GM04503 (cell line): ENCODE measurements at places on chromosomes 6 and 20.

DNA sequence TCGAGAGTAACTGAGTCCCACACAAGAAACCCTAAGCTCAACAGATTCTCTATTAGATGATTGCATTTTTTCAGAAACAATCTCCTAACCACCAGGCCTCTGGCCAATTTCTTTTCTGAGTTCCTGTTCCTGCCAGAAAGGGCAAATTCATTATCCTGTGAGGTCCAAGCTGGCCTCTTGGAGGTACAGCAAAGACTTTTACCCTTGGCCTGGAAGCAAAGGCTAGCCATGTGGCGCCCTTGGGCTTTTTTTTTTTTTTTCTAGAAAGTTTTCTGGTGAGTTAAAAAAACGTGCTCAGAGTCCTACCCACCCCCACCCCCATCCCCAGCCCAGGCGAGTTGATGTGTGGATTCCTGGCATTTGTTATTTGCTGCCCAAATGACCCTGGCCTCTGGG lies 59.0 kb upstream of the EEF1A1 start:
- DNase-seq = peak; percentile 94

DNA sequence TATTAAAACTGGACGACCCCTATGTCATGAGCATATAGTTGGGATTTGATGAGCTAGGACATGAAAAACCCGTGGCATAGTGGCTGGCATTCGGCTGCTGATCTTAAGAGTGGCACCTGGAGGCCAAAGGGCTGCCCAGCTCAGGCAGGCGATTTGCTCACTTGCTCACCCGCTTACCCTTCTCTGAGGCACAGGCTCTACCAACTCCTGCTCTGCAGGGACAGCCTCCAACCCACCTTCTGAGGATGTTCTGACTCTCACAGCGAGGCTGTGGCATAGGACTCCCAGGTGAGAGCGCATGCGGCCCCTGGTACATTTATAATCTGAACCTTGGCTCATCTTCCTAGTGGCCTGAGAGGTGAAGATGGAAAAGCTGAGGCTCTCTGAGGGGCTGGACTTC lies 995 bp downstream of the RSPO4 start:
- DNase-seq = no peak

DNA sequence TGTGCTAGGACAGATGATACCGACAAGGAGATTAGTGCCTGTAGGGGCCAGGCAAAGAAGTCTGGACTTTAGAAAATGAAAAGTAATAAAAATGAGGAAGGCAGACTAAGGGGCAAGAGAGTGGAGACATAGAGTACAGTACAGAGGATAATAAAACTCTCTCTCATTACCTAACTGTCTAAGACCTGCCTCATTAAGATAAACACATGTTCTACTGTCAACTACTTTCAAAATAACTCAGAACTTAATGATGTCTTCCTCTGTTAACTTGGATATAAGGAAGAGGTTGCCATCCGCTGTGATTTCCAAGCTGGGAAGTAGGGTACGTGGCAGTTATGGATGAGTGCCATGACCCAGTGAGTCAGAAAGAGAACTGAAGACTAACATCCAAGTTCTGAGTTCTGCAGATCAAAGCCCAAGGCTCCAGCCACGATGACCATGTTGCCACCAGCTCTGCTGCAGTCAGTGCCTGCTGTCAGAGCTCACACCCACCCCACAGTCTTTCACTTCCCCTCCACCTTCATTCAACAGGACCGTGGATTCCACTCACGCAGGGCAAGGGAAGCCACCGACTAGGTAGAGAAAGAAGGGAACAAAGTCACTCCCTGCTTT lies 81.8 kb downstream of the KIF16B start:
- DNase-seq = no peak

GRCh38 chr20:24892522-24892921 lies 56.5 kb upstream of the CST7 start:
- DNase-seq = no peak

GRCh38 chr6:158813032-158813431 lies 6.1 kb downstream of the EZR start:
- DNase-seq = no peak

- no peak for DNase-seq
Observed at GRCh38 chr20:45470262-45470931, 844 bp downstream of the WFDC2 start.

DNA sequence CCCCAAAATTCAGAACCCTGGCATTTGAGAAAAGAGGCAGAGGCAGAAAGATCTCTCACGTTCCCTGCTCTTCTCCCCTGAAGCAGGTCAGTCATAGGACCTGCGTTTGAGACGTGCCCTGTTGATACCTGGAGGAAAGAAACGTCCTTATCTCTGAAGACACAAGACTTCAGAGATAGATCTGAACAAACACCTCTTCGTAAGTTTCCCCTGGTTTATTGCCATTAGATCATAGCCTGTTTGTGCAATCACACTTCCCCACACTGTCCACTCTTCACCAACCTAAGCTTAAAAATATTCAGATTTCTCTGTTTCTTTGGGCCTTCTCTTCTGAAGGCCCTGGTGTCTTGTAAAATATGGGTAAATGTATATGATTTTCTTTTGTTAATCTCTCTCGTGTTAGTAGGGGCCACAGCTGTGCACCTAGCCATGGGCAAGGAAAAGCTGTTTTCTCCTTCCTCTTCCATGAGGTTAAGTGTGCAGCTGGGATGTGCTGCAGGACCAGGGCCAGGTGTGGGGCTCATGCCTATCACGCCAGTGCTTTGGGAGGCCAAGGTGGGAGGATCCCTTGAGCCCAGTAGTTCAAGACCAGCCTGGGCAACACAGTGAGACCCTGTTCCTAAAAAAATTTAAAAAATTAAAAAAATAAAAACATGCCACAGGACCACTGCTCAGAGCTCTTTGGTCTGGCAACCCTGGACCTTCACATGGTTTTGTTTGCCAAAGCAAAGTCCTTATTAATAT lies 4.7 kb upstream of the SLC22A2 start:
- no peak for DNase-seq

DNA sequence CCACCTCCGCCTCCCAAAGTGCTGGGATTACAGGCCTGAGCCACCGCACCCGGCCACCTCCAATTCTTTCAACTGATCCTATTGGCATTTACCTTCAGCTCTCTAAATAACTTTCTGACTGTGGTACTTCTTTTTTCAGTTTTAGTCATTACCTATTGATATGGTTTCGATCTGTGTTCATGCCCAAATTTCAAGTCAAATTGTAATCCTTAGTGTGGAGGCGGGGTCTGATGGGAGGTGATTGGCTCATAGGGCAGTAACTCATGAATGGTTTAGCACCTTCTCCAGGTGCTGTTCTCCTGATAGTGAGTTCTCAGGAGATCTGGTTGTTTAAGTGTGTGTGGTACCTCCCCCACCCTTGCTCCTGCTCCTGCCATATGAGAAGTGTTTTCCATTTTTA lies 140.9 kb downstream of the LPA start:
- DNase-seq = no peak

DNA sequence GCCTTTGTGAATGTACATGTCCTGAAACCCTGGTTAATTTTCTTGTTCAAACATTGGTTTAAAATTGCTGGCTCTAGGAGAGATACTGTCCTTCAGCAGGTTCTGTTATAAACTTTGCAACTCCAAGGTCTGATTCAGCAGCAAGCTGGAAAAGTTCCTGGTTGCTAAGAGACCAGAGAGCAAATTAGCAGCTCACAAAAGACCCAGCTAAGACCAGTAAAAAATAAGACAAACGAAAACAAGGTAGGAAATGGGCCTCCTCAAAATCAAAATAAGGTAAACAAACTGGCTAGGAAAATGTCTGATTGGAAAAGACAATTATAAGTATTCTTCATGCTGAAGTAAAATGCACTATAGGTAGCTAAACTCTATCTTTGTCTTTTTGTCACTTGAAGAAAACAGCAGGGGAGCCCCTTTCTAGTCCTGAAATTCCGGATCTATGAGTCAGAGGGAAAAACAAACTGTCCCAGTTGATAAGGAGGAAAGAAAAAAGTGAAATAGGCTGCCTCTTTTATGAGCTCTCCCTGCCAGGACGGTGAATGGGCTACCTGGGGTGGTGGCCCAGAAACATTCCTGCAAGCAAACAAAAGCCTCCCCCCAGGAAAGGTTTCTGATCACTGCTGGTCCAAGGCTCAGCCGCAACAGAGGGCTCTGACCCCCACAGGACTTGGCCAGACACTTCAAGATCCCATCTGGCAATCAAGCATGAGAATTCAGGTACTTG lies 41.6 kb downstream of the UNC5CL start:
- DNase-seq = peak; percentile 44

DNA sequence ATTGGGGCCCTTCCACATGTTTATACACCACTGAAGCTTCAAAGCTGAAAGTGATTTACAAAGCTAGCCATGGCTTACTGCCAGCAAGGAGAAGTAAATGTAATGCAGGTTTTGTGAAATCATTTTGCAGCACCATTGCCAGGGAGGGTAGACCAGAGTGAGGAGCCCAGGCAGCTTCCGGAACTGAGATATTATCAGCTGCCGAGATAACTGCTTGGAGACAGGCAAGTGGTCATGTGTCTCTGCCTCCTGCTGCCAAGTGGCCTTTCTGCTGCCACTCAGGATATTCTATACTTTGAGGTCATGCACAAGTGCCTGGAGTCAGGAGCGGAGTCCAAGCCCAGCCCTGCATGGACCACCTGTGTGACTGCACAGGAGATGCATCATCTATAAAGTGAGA lies 160.2 kb downstream of the SYNDIG1 start:
- DNase-seq = no peak

DNA sequence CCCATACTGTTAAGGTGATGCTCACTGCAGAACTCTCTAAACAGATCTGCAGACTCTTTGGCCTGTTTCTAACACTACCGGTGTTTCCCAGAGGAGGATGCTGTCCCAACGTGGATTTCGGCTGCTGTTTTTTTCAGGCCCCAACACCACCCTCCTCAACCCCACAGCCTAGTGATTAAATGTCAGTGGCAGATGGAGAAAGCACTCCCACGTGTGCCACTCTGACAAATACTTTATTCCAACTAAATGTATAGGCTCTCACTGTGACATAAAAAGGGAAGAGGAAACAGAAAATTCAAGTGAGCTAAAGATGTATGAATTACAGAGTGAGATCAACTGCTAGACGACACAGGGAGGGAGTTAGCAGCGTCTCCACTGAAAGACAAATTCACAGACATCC lies 3.6 kb downstream of the TBC1D20 start:
- DNase-seq = no peak

DNA sequence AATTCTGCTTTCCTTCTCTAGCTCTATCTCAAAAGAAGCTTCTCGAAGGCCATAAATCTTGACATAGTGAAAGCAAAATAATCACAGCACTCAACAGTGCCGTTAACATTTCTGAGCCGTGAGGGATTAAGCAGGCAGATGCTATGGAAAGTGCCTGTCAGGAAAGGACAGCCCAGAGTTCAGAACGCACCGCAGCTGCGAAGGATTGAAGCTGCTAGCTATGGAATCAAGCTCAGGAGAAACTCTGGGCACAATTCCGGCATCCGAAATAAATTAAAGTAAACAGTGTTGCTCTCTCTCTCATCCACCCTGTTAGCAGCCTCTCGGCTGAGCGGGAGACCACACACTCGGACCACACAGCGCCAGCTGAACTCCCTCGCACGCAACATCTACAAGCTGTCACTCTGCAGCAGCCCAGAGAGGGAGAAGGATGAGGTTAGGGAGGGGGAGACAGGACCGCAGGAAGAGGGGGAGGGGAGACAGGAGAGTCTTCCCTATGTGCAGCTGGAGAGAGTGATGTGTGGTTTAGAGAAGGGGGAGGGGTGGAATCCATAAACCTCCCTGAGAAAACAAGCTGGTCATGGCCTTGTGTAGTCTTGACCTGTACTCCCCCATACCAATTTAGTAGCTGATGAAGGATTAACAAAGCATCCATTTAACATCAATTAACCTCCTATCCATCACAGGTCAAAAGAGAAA lies 9.0 kb downstream of the EXOC2 start:
- DNase-seq = no peak

- DNase-seq = no peak
Observed at GRCh38 chr6:144339859-144340452, 54.8 kb downstream of the UTRN start.

DNA sequence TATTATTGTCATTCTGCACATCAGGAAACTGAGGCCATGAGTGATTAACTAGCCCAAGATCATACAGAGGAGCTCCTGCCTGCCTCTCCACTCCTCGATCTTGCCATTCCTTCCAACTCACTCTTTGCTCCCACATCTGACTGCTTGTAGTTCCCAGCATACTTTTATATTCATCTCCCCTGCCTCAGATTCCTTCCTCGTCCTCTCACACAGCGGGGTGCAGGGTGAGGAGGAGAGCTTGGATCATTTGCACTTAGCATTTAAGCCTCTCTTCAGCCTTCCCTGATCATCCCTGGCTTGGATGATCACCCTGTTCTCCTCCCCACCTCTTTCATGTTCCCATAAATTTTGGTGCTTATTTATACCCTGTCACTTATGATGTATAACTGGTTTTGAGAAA lies 515.1 kb upstream of the SOX4 start:
- DNase-seq = no peak

GRCh38 chr20:25018841-25019240 lies 26.3 kb upstream of the APMAP start:
- no peak for DNase-seq

- DNase-seq = no peak
Observed at GRCh38 chr20:36815454-36816091, 42.0 kb upstream of the DSN1 start.

GRCh38 chr6:31473780-31474761 lies 23.9 kb upstream of the MICB start:
- no peak for DNase-seq

DNA sequence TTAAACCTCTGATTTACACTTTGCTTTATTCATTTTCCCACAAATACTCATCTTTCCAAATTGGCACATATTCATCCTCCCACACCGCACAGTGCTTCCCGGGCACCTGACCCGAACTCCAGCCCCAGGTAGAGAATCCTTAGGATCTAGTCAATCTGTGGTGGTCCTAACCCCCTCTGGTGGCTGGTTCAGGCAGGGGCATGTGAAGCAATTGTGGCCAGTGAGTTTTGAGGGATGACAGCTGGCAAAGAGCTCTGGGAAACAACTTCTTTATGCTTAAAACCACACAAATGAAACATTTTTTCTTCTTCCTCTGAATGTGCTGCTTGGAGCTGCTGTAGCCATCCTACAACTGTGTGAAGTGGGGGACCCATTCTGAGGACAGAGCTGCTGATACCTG lies 54.7 kb downstream of the ELOVL5 start:
- DNase-seq = no peak

DNA sequence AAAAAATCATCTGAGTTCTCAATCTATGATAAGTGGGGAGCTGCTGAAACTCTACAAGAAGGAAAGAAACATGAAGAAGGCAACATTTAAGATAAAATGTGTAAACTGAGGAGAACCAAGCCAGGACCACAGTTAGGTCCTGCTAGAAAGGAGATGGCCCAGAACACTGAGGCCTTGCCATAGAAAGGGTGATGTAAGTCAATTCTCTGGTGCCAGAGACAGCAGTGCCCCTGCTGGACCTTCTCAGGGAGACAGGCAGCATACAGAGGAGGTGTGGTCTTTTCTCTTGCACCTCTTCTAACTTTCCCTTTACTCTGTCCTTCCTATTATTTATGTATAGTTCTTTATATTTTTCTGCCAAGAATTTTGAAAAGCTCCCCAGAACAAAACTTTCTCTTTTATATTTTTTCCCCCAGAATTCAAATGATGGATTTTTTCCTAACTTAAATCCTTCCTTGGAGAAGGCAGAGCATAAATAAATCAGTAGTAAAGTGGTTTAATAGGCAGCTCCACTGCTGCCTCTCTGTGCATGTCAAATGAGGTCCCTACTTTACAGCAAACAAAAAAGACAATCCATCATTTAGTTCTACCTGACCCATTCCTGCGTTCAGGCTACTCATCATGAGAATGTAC lies 9.0 kb downstream of the UQCC2 start:
- no peak for DNase-seq

- peak; percentile 42 for DNase-seq
Observed at GRCh38 chr6:56374841-56375369, 127.5 kb upstream of the COL21A1 start.
